ENCODE measurements at places on chromosomes 12 and 14. TPM values are rescaled to one million over a fixed set of nuclear protein-coding genes. Genes with fewer than 3 reads are reported as not detected.

GZMB gene
- total RNA-seq, result not detected

SLC10A1 gene
- total RNA-seq, result not detected

AREL1 gene
- total RNA-seq, result 24.8 TPM

PLCZ1 gene
- under 0.01 TPM for total RNA-seq

All from epithelial cell of umbilical artery (primary cell).